Stimulated activated CD8-positive, alpha-beta memory T cell treated with anti-CD3 and anti-CD28 coated beads, Interleukin-2, amount 100 ng/mL, for 1 hour (primary cell): ENCODE measurements at places on chromosomes 4 and X.

- DNase-seq = peak; percentile 84
Measured at GRCh38 chr4:80184053-80184824, 13.1 kb upstream of the PRDM8 start.

DNA sequence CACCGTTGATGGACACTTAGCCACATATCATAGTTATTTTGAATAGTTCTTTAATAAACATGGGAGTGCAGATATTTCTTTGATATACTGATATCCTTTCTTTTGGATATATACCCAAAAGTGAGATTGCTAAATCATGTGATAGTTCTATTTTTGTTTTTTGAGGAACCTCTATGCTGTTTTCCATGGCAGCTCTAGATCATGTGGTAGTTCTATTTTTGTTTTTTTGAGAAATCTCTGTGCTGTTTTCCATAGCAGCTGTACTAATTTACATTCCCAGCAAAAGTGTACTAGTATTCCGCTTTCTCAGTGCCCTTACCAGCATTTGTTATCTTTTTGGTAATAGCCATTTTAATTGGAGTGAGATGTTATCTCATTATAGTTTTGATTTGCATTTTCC lies 3.6 kb downstream of the SH3BGRL start:
- DNase-seq = no peak

DNA sequence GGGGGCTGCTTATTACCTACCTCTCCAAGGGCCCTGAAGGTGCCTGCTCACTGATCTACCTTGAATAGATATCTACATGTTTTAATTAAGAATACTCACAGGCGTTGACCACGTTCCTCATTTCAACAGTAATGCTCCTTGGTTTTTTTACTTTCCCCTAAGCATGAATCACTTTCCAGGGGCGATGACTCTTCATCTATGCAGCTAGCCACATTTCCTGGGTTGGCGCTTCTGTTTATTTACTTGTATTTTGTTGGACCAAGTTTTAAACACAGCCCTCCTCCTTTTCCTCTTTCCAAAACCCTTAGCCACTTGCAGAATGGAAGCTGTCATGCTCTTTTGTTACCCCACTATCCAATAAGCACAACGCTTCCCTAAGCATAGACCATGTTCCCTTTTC lies 50.8 kb downstream of the CBLL2 start:
- no peak for DNase-seq

DNA sequence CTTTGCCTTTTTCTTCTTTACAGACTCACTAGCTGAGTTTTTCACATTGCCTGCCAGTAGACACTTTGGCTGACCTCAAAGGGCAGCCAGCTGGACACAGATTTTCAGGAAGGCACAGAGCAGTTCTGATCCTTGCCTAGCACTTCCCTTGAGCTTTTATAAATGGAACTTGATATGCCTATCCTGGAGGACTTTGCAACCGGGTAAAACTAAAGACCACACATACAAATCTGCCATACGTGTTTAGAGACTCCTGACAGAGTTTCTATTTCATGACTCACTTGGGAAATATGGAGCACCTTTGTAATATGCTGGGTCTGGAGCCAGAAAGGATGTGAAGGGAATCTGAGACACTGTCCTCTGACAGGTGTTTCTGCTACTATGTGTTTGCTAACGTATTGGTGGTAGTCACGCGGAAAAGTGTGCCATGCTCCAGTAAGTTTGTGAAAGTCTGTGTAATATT lies 56.7 kb upstream of the RASSF6 start:
- no peak for DNase-seq

DNA sequence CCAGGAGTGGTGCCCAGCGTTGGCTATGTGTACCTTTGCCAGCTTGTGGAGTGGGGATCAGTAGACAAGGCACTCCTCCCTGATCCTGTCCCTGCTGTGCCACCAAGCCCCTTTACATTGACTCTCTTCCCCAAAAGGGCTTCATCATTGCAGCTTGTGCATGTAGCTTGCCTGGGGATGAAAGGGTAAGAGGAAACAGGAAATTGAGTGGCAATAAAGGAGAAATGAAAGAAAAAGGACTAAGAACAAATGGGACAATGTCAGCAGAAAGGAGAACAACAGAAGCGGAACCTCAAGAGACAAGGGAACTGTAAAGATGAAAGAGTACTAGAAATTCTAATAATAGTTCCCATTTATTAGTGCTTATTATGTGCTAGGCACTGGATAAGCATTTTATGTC lies 8.7 kb upstream of the IL13RA1 start:
- DNase-seq = no peak
